ENCODE measurements at places on chromosomes 6 and 20.

DNA sequence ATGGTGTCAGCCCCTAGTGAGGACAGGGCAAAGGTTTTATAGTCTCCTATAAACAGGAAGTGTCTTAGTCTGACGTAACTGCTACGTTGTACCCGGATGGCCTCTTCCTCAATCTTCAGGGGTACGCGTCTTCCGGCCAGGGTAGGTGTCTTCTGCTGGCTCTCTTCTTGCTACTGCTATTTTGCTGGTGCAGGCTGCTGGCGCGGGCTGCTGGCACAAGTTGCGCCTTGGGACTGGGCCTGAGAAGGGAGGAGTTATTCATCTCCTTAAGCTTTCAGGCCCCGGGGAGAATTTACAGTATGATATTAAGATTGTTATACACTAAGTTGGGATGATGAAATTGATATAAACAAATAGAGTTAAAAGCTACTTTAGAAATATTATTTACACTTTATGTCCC lies 74.4 kb downstream of the HDGFL1 start:
- no peak for DNase-seq

- DNase-seq = no peak
These were observed 5.1 kb upstream of the ZBP1 start for GRCh38 chr20:57625181-57625958.

GRCh38 chr6:166786704-166787293 lies 159.7 kb upstream of the RPS6KA2 start:
- DNase-seq = peak; percentile 36

DNA sequence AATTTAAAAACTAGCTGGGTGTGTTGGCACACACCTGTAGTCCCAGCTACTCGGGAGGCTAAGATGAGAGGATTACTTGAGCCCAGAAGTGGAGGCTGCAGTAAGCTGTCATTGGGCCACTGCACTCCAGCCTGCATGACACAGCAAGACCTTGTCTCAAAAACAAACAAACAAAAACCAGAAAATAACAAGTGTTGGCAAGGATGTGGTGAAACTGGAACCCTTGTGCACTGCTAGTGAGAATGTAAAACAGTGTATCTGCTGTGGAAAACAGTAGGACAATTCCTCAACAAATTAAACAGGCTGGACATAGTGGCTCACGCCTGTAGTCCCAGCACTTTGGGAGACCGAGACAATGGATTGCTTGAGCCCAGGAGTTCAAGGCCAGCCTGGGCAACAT lies 3.5 kb downstream of the UQCC1 start:
- DNase-seq = no peak

GRCh38 chr6:64428186-64428585 lies 792.6 kb downstream of the PHF3 start:
- DNase-seq = no peak

DNA sequence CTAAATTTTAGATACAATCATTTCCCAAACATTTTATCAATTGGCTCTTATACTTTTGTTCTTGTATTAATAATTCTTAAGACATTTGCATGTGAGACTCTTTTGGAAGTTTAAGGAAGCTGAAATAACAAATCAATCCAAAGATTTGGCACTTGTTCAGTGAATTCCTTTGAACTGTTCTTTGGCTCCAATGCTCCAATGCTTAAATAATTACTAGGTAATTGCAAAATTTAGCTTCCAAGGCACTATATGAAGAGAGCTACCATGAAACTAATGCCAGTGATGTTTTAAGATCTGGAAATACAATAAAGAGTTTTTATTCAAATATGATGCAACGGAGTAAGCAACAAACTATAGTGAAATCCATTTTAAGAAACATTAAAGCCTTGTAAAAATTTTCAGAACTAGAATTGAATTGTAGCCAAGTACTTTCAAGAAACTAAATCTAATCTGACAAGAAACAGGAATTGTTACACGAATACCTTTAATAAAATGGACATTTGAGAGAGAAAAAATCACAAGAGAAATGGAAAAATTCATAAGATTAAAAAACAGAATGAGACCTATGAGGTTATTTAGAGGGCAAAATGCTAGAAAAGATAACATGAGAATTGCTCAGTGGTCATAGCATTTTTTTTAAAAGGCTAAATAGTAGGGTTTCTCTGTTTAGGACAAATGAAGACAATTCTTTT lies 43.6 kb upstream of the SMLR1 start:
- DNase-seq = no peak

- DNase-seq = no peak
These were observed 115.2 kb upstream of the AKIRIN2 start for GRCh38 chr6:87817183-87817582.

DNA sequence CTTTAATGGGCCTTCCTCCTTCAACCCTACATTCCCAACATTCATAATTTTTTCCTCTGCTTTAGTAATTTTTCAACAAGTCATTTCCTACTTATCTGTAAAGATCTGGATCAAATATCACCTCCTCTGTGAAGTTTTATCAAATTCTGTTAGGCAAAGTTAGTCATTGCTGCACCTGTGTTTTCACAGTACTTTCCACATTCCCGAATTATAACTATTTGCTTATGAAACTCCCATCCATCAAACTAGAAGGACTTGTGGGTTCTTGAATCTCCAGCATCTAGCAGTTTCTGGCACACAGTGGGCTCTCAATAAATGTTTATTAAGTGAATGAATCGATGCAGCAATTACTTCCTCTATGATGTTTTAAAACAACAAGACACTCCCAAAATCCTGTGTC lies 257.6 kb downstream of the HDGFL1 start:
- DNase-seq = no peak
